ENCODE measurements at places on chromosomes 7 and 10.

DNA sequence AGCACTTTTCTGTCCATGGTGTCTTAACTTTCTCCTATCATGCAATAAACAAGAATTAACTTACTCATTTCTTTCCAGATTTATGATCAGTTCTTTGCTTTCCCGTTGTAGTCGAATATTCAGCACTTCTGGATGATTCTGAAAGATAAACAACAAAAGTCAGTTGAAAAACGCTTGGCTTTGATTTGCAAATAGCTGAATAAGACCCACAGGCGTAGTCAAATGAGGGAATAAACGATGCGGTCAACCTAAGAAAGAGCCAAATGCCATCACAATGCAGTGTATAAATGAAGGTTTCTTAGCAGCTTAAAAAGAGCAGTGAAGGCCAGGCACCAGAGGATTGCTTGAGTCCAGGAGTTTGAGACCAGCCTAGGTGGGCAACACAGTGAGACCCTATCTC lies 109.4 kb downstream of the ADAM12 start:
- no peaks in the 10 kb centered on the region for H3K27me3 ChIP-seq
- no peak overlapping the region for H3K4me3 ChIP-seq
- no peak for DNase-seq
- peaks cover 14% of the 10 kb centered on the region for H3K4me1 ChIP-seq

DNA sequence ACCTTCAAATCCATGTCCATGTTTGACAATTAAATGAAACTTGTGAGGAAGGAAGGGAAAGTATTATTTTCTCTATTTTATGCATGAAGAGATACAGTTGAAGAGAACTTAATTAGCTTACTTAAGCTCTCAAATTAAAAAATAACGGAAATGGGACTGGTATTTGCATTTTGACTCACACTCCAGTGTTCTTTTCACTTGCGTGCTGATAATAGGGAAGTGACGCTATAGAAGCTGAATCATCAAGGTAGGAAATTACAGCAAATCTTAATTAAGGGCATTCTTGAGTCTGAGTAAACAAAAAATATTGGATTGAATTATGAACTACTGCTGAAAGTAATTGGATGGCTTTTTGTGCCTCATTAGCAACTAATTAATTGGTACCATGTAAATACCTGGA lies 44.0 kb upstream of the NPVF start:
- no peak overlapping the region for H3K4me3 ChIP-seq
- no peak overlapping the region for H3K27ac ChIP-seq
- no peaks in the 10 kb centered on the region for H3K36me3 ChIP-seq
- peaks cover 4% of the 10 kb centered on the region for H3K27me3 ChIP-seq
- DNase-seq, result no peak

- no peak for DNase-seq
- no peaks in the 10 kb centered on the region for H3K36me3 ChIP-seq
- H3K27me3 ChIP-seq, result peaks cover 2% of the 10 kb centered on the region
- no peak overlapping the region for H3K27ac ChIP-seq
Measured at GRCh38 chr7:111076205-111076604, 14.7 kb upstream of the LRRN3 start.

DNA sequence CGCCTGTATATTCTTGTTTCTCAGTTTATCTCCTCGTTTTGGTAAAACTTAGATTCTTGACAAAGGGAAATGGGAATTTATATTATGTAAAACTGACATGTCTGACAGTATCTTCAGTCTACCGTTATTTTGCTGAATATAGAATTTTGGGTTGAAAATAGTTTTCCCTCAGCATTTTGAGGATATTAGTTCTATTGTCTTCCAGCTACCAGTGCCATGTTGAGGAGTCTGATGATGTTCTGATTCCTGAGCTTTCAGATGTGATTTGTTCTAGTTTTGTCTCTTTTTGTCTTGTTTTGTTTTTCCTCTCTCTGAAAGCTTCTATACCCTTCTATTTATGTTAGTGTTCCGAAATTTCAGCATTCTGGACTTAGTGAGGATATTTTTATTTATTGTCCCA lies 8.0 kb upstream of the PRKAR2B start:
- H3K27me3 ChIP-seq, result peaks cover 7% of the 10 kb centered on the region
- no peak for DNase-seq
- no peaks in the 10 kb centered on the region for H3K36me3 ChIP-seq

DNA sequence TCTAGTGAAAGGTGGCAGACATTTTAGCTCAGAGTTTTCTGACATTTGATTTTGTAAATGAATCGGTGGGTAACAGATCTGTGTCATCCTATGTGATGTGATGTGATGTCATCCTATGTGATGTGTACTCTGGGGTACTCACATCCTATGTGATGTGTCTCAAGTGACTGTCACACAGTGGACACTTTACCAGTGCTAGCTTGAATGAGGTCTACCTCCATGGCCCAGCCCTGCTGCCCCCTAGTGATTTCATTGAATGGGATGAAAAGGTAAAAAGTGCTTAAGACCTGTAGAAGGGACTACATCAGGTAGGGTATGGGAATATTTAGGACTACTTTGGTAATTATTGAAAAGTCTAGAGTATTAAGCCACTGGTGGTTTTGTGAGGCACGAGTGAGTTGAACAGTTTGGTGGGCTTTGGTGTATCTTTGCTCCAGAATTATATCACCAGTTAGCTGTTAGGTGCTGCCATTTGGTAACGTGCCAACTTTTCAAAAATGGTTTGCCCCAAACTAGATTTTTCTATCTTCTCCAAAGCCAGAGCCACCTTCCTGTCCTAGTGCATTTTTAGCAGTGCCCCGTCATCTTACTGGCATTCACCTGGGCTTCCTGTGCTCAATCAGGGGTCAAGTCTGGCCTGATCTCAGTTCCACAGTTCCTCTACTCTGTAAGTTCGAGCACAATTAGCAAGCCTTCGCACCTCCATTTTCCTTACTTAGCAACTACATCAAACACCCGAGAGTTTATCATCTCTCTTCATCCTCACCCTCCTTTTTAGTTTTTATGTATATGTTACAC lies 9.7 kb downstream of the EIF4H start:
- peaks cover 40% of the 10 kb centered on the region for H3K36me3 ChIP-seq
- H3K4me3 ChIP-seq, result no peak overlapping the region
- peaks cover 27% of the 10 kb centered on the region for H3K4me1 ChIP-seq

DNA sequence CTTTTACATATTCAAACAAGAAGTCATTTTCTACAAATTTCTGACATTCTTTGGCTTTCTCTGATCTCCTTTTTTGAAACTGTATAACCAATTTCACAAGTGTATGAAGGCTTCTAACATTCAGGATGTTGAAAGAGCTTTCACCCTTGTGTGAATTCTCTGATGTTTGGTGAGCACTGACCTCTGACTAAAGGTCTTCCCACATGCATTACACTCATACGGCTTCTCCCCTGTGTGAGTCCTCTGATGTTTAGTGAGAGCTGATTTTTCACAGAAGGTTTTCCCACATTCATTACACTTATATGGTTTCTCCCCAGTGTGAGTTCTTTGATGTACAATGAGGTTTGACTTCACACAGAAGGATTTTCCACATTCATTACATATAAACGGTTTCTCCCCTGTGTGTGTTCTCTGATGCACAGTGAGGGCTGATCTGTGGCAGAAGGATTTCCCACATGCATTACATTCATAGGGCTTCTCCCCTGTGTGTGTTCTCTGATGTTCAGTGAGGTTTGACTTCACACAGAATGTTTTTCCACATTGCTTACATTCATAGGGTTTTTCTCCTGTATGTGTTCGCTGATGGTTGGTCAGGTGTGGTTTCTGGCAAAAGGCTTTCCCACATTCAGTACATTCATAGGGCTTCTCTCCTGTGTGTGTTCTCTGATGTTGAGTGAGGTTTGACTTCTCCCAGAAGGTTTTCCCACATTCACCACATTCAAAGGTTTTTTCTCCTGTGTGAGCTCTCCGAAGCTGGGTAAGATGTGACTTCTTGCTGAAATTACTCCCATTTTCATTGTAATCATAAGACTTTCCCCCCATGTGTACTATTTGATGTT lies 25.7 kb downstream of the ZNF248 start:
- DNase-seq, result no peak
- peaks cover 100% of the 10 kb centered on the region for H3K36me3 ChIP-seq
- H3K27ac ChIP-seq, result no peak overlapping the region
- no peaks in the 10 kb centered on the region for H3K4me1 ChIP-seq

GRCh38 chr7:1700536-1701333 lies 30.7 kb downstream of the ELFN1 start:
- H3K27ac ChIP-seq, result no peak overlapping the region
- peaks cover 30% of the 10 kb centered on the region for H3K4me1 ChIP-seq
- no peak for DNase-seq
- H3K27me3 ChIP-seq, result peaks cover 13% of the 10 kb centered on the region
- peaks cover 53% of the 10 kb centered on the region for H3K36me3 ChIP-seq

All from nephron progenitor cell (in vitro differentiated cells).